ENCODE measurements at places on chromosomes 5 and 9.

- no peak for DNase-seq
These were observed 347.2 kb upstream of the CD180 start for GRCh38 chr5:67543720-67544270.

DNA sequence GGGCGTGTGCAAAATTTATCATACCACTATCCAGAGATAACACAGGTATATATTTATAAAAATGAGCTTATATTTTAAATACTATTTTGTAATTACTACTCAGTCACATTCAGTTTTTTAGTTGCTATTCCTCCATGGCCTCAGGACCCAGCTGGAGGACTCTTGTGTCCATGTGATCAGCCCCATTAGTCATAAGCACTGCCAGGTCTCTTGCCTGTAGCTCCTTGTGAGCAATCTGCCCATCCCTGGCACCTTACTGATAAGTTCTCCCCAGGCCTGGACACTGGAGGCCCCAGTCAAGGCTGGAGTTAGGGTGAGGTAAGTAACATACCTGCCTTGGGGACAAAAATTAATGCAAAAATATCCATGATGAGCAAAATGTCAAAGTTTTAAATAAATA lies 29.5 kb upstream of the ADRB2 start:
- DNase-seq = no peak

DNA sequence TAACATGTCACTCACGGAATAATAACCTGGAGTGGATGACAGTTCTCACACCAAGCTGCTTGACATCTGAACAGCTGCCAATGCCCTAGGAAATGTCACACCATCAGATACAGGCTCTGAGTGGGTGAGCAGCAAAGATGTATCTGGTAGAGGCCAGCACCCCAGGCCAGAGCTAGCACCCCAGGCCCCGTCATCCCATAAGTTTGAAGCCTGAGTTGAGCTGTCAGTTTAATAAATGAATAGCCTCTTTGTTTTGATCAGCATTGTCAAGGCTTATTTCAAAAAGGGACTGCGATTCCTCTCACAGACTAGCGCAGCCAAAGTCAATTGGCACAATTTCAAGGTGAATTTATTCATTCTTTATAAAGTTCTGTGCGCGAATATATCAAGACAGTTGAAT lies 1327.1 kb downstream of the MAT2B start:
- no peak for DNase-seq

DNA sequence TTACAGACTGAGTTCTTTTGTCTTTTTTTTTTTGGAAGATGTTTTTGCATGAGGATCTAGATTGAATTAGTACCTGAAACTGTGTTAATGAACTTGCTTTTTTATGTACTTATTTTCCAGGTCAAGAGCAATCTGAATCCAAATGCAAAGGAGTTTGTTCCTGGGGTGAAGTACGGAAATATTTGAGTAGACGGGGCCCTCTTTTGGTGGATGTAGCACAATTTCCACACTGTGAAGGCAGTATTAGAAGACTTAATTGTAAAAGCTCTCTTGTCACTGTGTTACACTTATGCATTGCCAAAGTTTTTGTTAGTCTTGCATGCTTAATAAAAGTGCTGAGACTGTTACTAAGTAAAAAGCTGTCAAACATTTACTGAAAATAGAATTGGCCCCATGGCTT lies 14.5 kb downstream of the SLC23A1 start:
- no peak for DNase-seq

- DNase-seq = no peak
These were observed 550 bp upstream of the CKMT2 start for GRCh38 chr5:81232464-81233079.

- no peak for DNase-seq
These were observed 17.8 kb downstream of the BICD2 start for GRCh38 chr9:92746567-92747458.

- no peak for DNase-seq
These were observed 79.0 kb upstream of the TNC start for GRCh38 chr9:115196919-115197318.

DNA sequence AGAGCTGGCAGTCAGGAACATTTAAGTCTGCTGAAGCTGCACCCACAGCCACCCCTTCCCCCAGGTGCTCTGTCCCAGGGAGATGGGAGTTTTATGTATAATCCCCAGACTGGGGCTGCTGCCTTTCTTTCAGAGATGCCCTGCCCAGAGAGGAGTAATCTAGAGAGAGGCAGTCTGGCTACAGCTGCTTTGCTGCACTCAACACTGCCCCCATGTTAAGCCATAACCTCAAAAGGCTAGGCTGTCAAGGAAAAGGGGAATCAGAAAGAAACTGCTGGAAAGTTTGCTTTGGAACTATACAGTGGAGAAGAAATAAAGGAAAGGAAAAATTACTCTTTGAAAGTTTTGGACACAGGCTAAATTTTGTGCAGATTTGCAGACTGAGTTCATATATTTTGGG lies 127.2 kb downstream of the MACIR start:
- no peak for DNase-seq

GRCh38 chr9:33025572-33026342 lies 684 bp downstream of the DNAJA1 start:
- DNase-seq = peak; percentile 41

GRCh38 chr9:113228130-113228665 lies 6.9 kb downstream of the SLC31A1 start:
- DNase-seq = no peak

GRCh38 chr5:88033191-88033590 lies 235.5 kb downstream of the TMEM161B start:
- no peak for DNase-seq

DNA sequence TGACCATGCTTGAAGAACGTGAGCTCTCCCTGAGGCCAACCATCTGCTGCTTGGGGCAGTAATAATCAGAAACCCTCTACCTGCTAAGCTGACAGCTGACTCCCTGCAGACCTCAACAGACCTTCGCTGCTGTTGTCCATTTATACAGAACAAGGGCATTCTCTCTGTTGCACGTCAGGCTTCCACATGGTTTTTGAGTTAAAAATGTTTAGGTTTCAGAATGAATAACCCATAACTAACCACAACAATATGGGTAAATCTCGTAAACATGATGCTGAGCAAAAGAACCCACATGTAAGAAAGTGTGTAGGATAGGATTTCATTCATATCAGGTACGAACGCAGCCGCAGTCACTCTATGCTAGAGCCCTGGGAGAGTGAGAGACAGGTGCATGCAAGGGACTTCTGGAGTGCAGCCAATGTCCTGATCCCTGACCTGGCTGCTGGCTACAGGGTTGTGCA lies 348.5 kb downstream of the MED10 start:
- no peak for DNase-seq

- no peak for DNase-seq
These were observed 33.9 kb downstream of the SH3TC2 start for GRCh38 chr5:149028984-149029383.

DNA sequence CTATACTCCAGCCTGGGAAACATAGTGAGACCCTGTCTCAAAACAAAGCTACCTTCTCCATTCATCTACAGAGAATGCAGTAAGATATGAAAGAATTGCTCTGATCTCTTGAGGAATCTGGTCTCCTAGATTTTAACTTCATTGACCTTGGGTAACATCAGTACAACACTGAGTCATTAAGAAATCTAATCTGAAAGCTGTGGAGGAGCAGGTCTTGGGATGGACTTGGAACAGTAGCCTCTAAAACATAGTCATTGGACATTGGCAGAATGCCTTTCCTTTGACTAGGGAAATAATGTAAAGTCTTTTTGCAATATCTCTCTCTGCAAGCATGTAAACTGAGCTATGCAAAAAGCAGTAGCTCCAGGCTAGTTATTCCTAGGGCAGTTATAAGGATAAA lies 58.1 kb downstream of the KCNN2 start:
- no peak for DNase-seq

DNA sequence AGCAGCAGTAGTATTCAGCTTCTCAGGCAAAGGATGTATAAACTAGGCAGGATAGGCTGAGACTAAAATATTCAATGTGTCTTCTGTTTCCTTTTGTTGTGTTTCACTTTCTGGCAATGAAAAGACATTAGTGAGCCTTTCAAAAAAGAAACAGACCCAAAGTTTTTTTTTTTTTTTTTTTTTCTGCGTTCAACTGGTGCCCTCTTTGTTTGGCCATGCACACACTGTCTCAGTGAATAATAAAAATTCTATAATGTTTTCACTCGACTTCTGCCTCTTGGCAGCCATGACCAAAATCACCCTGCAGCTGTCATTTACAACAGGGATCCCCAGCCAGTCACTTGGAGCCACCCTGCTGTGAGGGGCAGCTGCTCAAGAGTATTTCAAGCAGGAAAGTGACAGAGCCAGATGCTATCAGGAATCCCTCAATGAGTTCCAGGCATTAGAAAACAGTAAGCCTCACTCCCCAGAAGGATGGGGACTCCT lies 44.0 kb upstream of the MAN2A1 start:
- DNase-seq = no peak

DNA sequence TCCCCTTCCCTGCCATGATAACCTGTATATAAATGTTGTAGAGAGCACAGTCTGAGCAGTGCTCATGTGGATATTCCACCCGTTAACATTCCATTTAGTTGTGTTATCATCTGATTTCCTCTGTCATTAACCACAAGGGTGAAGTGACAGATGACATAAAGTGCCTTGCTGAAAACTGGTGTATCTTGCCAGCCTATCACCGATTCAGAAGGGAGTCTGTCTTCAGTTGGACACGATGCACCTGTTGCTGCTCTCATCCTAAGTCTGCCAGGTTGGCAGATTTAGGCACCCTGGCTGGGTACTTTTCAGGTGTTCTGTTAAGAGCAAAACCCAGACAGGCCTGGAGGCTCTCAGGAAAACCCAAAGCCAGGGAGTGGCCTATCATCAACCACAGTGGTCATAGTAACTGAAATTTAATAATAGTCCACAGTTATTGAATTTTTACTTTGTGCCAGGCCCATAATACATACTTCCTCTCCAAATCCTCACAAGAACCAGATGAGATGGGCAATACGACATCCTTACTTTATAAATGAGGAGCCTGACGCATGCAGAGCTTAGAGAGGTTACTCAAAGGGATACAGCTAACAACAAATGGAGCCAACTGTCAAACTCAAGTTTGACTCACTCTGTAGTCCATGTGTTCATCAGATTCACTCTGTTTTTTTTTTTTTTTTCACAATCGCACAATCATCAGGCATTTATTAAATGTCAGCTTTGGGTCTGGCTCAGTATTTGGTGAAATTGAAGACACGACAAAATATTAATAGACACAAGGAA lies 100.7 kb upstream of the SPRY4 start:
- no peak for DNase-seq

DNA sequence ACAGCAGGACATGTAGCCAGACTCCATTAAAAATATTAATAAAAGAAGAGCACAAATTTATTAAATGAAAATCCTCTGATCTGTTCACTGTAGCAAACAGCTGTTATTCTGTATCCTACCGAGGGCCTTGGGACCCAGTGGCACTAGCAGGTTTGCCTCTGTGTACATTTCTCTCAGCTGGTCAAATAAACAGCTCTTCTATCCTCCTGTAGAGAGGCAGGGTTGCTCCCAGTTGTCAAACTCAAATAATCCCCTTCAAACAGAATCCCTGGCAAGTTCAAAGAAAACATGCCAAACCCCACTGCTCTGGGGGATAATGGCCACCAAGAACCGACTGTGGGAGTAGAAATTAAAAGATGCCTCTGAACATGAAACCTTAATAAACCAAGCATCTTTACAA lies 1262.0 kb upstream of the DMAC1 start:
- DNase-seq = no peak

GRCh38 chr9:35257986-35258659 lies 96.3 kb downstream of the UNC13B start:
- DNase-seq = no peak

DNA sequence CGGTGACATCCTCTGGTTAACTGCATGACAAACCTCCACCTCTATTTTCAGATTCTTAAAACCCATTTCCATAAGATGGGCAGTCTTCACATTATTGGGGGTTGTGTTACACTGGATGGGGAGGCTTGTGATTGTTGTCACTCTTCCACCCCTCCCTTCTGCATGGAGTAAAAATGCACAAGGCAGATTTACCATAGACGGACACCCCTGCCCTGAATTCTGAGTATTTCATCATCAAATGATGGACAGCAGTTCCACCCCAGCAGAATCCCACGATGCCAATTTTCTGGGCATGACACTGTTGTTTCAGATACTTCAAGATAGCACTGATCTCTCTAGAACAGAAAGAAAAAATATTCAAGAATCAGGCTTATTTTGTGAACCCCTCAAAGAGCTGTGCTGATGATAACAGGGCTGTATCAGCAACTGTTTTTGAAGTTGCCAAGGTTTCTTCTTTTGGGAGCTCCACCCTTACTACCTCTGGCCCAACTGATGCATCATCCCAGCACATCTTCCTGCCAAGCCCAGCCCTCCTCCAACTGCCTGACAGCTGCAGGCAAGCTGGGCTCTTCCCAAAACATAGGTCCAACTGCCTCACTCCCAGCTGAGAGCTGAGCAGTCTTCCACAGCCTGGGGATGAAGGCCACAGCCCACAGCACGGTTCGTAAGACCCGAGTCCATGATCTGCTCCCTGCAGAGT lies 21.4 kb downstream of the CMBL start:
- no peak for DNase-seq

DNA sequence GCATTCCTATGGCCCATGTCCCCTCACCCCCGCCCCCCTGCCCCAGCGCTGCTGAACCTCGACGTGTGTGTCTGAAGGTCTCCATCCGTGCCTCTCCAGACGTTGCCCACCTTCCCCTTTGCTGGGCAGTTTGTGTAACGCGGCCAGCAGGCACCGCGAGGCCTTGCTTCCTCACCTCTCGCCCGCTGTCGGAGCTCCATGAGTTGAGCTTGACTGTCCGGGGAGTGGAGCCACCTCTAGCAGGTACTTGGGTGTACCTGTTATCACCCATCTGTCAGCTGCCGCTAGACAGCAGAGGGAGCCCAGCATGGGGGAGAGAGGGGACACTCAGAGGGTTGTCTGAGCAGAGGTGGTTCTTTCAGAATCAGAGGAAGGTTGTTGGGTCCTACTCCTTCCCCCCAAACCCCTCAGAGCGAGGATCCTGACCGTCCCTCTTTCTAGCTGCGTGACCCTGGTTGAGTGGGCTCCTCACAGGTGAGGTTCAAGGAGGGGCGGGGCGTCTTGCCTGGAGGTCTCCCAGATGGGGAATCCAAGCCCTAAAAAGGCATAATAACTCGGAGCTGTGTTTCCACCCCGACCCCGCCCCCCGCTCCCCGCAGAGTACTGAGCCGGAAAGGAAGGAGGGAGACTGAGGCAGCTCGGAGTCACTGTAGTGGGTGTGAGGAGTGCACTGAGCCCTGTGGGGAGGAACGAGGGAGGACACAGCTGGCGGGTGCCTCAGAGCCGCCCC lies 184.7 kb downstream of the C9orf50 start:
- DNase-seq = no peak

- no peak for DNase-seq
These were observed 98.6 kb downstream of the GIN1 start for GRCh38 chr5:103021314-103021713.

- no peak for DNase-seq
These were observed 24.0 kb upstream of the ASPN start for GRCh38 chr9:92506184-92506857.

- DNase-seq = no peak
These were observed 266.2 kb upstream of the IRX1 start for GRCh38 chr5:3329427-3329826.

DNA sequence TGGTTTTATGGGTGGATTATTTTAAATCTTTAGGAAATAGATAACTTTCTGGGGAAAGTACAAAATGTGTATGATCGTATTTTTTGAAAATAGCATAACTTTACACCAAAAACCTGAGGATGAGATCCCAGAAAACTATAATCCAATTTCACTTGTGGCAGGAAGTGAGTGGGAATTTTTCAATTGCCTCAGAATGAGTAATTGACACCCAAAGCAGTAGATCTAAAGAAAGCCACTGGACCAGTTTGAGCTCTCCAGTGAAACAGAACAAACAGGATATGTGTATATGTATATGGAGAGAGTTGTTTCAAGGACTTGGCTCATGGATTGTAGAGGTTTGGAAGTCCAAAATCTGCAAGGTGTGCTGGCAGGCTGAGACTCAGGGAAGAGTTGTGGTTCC lies 109.2 kb upstream of the SHB start:
- no peak for DNase-seq
